ENCODE measurements at places on chromosomes 1 and 21.

DNA sequence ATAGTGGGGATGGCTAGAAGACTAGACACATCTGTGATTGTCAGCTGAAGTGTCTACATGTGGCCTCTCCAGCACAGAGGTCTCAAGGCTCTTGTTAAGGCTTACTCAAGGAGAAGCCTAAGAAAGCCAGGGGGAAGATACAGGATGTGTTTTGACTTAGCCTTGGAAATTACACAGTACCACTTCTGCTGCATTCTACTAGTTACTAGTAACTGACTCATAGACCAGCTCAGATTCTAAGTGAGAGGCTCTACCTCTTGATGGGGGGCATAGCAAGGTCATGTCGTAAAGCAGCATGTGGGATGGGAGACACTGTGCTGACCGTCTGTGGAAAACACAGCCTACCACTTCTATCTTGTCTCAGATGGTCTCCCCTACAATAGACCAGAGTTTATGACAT, 99.5 kb downstream of the UBE2U start:
- no peak for DNase-seq

- no peak for DNase-seq
Measured at GRCh38 chr1:86915737-86916235, 1.4 kb downstream of the HS2ST1 start.

DNA sequence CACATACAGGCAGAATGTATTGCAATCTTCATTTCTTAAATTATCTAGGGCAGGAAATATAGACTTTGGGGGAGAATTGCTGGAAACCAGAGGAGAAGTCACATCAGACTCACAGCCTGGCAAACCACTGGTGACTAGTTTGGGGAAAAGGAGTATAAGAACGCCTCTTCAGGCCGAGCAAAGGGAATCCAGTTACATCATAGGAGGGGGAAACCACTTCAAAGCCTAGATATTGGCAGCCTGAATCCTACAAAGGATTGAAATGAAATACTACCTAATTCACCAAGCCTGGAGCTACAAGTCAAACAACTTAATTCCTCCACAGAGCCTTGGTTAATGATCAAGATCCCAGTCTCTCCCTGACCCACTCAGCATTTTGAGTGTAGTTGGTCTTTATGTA, 121.7 kb downstream of the SLC30A10 start:
- no peak for DNase-seq

- DNase-seq = no peak
Measured at GRCh38 chr1:203098445-203098844, 12.6 kb upstream of the MYOG start.

- DNase-seq = no peak
Measured at GRCh38 chr1:29876902-29877301, 640.6 kb downstream of the PTPRU start.

GRCh38 chr1:164637461-164638375, 78.7 kb downstream of the PBX1 start:
- peak; percentile 73 for DNase-seq

GRCh38 chr1:22295856-22296255, 153.0 kb upstream of the WNT4 start:
- no peak for DNase-seq

DNA sequence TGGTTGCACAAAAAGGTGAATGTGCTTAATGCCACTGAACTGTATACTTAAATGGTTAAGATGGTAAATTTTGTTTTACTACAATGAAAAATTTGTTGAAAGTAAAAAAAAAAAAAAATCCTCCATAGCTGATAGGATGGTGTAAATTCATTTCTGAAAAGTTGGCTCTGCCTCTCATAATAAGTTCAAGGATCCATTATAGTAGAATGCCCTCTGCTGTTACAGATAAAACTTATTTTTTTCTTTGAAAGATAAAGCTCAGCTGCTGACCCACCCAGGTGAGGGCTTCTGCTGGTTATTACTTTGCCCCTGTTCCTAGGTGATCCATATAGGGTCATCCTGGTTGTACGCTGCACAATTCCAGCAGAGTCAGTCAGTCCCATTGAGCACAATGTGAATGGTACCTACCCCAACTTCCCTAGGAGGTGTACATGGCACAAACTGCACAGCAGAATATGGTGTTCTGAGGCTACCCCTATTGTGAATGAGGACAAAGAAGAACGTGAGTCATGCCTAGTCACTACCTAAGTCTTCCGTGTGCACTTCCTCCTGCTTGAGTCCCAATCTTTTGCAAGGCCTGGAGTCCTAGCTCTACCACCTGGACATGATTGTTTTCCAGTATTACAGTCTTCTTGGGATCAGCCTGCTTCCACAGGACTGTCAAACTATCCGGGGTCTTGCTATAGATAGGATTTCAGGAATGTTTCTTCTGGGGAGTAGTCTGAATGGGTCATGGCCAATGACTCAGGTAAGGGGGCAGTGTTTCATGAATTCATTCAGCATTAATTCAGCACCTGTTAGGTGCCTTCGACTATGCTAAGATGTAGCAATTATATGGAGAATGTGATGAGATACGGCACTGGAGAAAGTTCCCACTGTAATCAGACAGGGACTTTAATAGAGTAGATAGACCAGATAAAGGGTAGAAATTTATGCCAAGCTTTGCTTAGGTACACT, 20.8 kb upstream of the CD5L start:
- DNase-seq = no peak

- DNase-seq = no peak
Measured at GRCh38 chr1:37036667-37037053, 2.3 kb upstream of the GRIK3 start.

GRCh38 chr1:82065916-82066315, 265.2 kb downstream of the ADGRL2 start:
- no peak for DNase-seq

- DNase-seq = no peak
Measured at GRCh38 chr1:78005755-78006154, 1.0 kb downstream of the DNAJB4 start.

GRCh38 chr1:55305735-55306134, 90.6 kb upstream of the USP24 start:
- no peak for DNase-seq

DNA sequence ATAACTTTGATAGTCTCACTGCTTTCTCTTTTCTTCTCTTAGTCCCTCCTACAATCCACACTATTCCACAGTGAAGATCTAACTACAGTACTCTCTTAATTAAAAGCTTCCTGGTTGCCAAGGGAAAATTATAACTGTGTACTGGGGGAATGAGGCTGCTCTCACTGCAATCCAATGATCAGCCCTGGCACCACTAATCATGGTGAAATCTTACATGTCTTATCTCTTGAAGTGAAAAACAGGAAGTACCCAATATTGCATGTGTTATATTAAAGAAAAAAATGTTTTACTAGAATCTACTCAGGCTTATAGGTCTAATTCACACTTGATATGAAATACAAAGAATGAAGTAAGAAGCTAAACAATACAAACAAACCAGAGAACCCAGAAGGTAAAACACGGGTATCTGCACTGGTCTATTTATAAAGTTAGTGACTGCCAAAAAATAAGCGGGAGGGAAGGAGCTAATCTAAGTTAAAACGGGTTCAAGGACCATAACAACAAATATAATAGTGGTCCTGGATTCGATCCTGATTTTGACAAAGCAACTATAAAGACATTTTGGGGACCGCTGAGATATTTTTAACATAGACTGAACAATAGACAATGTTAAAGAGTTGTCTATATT, 57.5 kb downstream of the RGS2 start:
- no peak for DNase-seq

- DNase-seq = no peak
Measured at GRCh38 chr1:41612953-41613352, 128.5 kb upstream of the EDN2 start.

GRCh38 chr1:156293895-156294294, 1.6 kb downstream of the GLMP start:
- DNase-seq = no peak

GRCh38 chr1:13775459-13775858, 75.5 kb downstream of the PRDM2 start:
- no peak for DNase-seq

GRCh38 chr1:2300851-2301606, 72.9 kb downstream of the SKI start:
- DNase-seq = peak; percentile 69

DNA sequence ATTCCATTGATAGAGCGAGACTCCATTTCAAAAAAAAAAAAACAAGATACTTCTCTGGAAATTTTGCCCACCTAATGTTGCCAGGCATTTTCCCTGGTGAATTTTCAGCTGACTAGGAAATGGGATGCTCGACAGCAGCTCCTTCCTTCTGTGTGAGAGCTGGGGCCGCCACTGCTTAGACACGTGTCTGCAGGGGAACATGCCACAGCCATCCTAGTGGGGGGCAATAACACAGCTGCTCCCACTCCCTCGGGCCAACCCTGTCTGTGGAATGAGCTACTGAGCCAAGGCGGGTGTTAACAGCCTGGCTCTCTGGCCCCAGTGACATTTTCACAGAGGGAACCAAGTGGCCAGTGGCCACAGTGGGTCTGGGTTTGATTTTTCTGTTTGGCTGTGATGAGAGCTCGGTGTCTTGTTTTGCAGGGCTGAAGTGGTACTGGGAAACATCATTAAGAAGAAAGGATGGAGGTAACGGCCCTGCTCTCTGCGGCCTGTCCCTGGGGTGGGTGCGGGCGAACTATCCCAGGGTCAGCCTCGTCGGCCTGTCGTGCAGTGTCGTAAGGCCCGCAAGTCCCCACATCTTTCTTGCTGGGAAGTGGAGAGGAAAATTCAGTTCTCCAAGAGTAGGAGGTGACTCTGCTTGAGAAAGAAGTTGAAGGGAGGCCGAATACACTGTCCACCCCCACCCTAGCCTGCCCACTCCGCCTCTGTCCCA, 39.2 kb downstream of the KCNAB2 start:
- no peak for DNase-seq

GRCh38 chr1:175307160-175307559, 114.6 kb upstream of the KIAA0040 start:
- no peak for DNase-seq

GRCh38 chr1:178649582-178650350, 75.3 kb upstream of the RALGPS2 start:
- DNase-seq = no peak

- DNase-seq = no peak
Measured at GRCh38 chr1:150543500-150544143, 5.6 kb upstream of the ADAMTSL4 start.

DNA sequence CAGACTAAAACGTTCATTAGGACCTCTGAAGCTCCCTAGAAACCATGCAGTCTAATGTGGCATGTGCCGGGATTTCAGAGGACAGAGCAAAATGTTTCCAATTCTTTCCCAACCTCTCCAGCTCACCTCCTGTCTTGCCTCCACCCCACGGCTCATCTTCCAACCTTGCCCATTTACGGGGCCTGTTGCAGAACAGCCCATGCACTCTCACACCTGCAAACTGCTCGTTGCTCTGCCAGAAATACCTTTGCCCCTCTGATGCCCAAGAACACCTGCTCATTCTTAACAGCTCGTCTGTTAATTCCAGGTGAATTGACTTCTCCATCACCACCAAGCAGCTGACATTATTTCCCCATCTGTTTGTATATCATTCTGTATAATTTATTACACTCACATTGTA, 53.9 kb upstream of the LBR start:
- peak; percentile 29 for DNase-seq

- DNase-seq = no peak
Measured at GRCh38 chr1:93255222-93256079, 74.9 kb downstream of the CCDC18 start.

- DNase-seq = no peak
Measured at GRCh38 chr1:47580451-47580995, 142.7 kb downstream of the FOXD2 start.

DNA sequence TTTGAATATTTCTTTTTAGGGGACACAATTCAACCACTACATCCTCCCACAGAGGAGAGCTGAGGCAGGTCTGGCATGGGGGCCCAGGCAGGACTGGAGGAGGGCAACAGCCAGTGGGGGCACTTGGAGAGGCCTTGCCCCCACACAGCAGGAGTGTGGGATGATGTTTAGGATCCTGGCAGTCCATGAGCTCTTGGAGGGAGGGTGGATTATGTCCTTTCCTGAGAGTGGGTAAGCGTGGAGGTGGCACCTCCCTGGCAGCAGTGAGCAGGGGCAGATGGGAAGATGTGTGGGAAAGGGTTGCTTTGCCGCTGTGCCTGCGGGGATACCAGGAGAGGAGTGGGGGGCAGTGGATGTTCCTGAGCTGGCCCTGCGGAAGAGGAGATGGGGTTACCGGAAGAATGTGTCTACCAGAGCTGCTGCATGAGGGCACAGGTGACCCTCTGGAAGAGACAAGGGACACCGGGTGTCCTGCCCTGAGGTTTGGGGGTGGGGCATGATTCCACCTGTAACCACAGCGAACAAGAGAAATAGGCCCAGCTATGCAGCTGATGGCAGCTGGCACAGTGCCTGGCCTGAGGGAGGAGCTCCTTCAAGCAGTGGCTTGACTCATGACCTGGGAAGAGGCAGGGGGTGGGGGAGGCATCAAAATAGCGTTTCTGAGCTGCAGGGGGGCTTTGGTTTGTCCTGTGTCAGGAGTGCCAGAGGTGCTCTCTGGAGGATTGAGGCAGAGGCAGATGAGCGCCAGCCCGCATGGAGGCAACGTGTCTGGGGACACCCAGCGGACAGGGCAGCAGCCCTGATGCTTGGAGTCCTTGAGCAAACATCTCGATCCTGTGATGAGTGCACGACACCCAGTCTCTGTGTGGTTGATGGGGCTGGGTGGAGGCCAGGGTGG, 123.9 kb upstream of the TMPRSS2 start:
- no peak for DNase-seq

GRCh38 chr1:97833881-97834280, 87.0 kb downstream of the DPYD start:
- no peak for DNase-seq

DNA sequence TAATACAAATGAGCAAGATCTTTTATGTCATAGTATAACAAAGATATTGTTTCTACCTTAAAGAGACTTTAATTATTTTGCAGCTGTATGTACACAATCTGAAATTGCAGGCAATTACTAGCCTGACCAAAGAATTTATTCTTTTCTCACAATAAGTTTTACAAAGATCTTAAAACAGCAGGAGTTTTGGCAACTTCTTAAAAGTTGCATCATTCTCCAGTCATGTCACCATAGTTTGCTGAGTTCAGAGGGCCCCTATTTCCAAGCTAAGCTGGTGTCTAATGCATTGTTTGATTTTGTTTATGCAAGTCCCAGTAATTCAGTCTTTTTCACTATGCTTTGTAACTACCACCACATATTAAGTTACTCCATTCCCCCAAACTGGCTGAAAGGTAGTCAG, 114.8 kb downstream of the DNAH14 start:
- no peak for DNase-seq

- no peak for DNase-seq
Measured at GRCh38 chr1:117825414-117825813, 104.0 kb downstream of the GDAP2 start.

GRCh38 chr1:921011-921837, 2.5 kb upstream of the SAMD11 start:
- DNase-seq = no peak

GRCh38 chr1:150574260-150575071, 4.9 kb downstream of the MCL1 start:
- DNase-seq = no peak

GRCh38 chr1:69284508-69284907, 283.2 kb upstream of the LRRC7 start:
- no peak for DNase-seq

- DNase-seq = no peak
Measured at GRCh38 chr1:51288578-51288977, 41.8 kb downstream of the TTC39A start.
